ENCODE measurements at places on chromosomes 3 and 15.

DNA sequence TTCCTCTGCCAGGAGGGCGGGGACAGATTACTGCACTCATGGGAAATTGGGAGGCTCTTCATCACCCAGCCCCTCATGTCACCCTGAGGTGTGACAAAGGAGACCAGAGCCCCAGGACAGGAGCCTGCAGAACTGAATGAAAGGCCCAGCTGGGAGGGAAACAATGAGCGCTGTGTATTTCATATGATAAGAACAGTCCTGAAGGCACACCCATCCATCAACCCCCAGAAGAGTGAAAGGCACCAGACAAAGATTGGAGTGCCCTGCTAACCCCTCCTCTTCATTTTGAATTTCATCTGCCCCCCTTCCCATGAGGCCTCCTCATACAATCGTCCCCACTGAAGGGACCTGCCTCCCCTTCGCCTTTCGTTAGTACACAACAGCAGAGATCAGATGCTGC is 160.0 kb upstream of the PRICKLE2 start:
- DNase-seq: no peak

DNA sequence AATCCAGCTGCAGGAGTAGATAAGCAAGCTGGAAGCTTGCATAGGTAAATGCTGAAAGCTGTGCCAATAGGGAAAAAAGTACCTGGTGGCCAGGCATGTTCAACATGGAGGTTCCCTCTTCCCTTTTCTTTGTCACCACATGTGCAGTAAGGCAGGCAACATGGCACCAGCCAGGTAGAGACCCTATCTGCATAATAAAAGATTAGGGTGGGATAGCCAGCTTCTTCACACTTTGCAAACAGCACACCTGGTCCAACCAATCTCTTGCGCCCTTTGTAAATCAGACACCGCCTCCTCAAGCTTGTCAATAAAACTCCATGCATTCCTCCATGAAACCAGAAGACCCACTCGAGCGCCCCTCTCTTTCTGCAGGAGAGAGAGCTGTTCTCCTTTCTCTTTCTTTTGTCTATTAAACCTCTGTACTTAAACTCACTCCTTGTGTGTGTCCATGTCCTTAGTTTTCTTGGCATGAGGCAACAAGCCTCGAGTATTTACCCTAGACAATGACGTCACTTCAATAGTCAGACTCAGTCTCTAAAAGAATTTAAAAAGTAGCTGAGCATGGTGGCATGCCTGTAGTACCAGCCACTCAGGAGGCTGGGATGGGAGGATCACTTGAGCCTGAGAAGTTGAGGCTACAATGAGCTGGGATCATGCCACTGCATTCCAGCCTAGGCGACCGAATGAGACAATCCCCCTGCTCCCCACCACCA is 256.3 kb downstream of the SCAPER start:
- no peak for DNase-seq

- no peak for DNase-seq
Observed at GRCh38 chr3:183527428-183528379, 27.8 kb downstream of the KLHL6 start.

GRCh38 chr3:159499031-159499793 is 489.4 kb upstream of the IL12A start:
- DNase-seq: no peak

GRCh38 chr3:136543385-136543784 is 208.8 kb downstream of the STAG1 start:
- no peak for DNase-seq

- no peak for DNase-seq
Observed at GRCh38 chr3:157290766-157291165, 130.8 kb upstream of the CCNL1 start.

- no peak for DNase-seq
Observed at GRCh38 chr3:13512451-13512850, 32.3 kb downstream of the HDAC11 start.
